ENCODE measurements at places on chromosomes 7 and 10.

GRCh38 chr10:65419629-65420028 is 1506.2 kb upstream of the LRRTM3 start:
- DNase-seq = no peak

DNA sequence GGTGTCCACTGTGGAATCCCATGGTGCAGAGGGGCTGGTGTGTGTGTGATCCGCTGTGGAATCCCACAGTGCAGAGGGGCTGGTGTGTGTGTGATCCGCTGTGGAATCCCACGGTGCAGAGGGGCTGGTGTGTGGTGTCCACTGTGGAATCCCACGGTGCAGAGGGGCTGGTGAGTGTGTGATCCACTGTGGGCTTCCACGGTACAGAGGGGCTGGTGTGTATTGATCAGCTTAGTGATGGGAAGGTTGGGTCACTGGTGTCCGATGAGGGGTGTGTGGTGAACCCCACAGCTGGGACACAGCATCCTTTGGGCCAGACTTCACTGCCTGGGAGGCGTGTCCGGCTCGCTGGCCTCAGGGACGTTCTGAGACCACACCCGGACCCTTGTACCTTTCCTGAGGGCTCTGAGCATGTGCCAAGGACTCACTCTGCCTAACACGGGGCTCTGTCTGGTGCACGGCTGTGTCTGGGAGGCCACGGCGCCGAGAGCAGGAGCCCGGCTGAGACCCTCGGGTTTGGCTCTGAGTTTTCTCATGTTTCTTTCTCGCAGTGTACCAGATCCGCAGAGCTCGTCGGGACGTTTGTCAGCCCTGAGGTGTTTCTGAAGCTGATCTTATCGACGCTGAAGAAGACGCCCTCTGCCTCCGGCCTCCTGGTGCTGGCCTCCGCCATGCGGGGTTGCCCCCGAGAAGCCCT is 29.3 kb upstream of the PRKAR1B start:
- no peak for DNase-seq

DNA sequence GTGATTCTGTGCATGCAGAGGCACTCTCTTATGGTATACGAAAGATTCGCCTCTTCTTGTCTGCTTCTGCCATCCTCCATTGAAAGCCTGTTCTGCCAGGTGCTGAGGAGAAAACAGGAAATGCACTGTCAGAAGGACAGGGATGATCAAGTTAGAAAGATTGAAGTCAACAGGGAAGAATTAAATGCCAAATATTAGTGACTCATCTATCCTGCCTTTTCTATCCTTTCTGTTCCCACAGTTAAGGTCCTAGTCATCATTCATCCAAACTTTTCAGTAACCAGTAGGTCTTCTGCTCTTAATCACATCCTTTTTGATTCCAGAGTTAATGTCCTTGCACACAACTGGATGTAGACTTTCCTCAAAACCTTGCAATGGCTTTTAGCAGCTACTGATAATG is 4.8 kb upstream of the ZNF783 start:
- no peak for DNase-seq

DNA sequence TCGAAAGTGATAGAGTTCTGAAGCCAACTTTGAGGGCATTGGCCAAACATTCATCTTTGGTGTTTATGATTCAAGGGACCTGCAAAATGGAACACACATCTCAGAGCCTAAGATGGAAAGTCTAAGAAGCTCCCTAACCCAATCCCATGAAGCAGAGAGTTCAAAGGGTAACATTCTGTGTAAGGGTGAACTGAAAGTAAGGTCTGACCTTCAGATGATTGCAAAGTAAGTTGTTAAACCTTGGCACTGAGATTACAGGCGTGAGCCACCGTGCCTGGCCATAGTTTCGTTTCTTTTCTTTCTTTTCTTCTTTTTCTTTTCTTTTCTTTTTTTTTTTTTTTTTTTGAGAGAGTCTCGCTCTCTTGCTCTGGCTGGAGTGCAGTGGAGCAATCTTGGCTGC is 2.2 kb downstream of the ZNF212 start:
- no peak for DNase-seq

DNA sequence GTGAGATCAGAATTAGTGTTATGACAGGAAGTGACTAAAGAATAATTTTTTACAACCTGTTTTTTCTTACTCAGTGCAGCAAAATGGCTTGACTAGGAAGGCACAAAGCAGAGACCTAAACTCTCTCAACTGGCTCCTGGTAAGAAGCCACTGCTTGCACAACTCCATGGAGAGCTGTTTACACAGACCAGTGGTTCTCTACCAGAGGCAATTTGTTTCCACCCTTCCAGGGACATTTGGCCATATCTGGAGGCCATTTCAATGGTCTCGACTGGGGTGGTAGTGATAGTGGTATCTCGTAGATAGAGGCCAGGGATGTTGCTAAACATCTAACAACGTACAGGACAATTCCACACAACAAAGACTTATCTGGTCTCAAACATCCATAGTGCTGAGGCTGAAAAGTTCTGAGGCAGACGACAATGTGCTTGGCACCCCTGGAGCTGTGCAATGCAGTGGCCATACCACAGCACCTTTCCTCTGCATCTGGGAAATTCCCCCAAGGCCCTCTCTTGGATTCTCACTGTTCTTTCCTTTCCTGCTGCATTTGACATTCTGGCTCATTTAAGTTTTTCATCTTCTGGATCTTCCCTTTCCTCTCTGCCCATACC is 105.4 kb upstream of the LAMB4 start:
- no peak for DNase-seq

GRCh38 chr10:113347508-113347907 is 205.3 kb upstream of the HABP2 start:
- no peak for DNase-seq

DNA sequence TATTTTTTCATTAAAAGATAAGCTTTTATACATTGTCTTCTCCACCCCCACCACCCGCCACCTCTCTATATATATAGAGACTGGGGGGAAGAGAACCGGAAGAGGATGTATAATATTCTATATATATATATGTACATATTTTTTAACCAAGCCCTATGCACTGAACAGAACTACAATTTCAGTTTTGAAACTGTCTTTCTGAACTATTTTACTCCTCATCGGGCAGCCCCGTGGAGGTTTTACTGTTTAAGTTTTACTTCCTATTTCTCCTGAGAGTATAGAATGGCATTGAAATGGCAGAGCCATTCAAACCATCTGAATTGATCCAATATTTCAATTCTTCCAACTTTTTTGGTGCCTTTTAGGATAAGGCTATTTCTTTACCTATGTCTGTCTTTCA is 1047.1 kb downstream of the NRG3 start:
- DNase-seq = no peak
